ENCODE measurements at places on chromosomes 3 and 15.

DNA sequence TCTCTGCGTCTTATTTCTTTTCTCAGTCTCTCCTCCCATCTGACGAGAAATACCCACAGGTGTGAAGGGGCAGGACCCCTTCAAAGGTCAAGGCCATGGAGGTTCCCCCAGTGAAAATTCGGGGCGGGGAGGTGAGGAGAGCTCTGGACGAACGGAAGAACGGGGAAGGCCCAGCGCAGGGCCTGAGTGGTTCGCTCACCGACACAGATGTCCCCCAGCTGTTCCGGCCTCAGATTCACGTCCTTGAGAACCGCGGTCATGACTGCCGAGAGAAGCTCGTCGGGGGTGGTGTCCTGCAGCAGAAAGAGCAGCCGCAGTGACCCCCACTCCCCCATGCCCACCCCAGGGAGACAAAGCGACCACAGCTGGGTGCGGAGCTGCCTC, 542 bp downstream of the ACAA1 start:
- DNase-seq = no peak

GRCh38 chr3:117633207-117633606, 923.6 kb downstream of the TUSC7 start:
- DNase-seq = no peak

DNA sequence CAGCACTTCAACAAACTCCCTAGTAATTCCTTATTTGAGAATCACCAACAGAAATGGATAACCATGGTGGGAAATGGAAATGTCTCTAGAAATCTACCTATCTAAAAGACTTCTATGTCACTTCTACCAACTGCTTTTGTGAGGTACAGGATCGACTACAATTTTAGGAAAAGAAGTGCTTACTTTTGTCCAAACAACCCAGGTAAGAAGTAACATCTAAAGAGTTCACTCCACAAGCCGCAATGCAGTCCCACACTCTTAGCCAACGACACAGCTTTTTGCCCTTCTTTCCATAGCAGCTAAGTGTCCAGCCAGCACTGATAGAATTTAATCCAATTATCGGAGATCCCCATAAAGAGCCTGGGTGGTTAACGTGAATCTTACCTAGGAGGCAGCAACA, 28.1 kb downstream of the ANXA2 start:
- no peak for DNase-seq

- no peak for DNase-seq
Observed at GRCh38 chr3:55584030-55584429, 96.9 kb upstream of the WNT5A start.

GRCh38 chr3:95277613-95278012, 1214.8 kb downstream of the NSUN3 start:
- DNase-seq = no peak

DNA sequence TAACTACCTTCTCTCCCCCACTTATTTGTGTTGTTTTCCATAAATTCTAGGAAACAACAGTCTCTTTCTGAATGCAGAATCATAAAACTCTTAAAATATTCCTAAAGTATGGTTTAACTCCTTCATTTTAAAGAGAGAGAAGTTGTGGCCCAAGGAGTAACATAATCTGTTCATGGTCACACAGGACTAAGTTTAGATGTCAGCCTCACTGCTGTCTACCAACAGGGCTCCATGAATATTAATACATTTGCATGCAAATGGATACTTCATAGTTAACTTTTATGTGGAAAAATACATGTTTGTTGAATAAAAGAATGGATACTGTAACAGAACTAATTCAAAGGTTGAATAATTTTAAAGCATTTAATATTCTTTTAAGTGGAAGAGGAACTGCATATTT, 18.5 kb upstream of the IL1RAP start:
- no peak for DNase-seq
